ENCODE measurements at places on chromosomes 2 and 18.

DNA sequence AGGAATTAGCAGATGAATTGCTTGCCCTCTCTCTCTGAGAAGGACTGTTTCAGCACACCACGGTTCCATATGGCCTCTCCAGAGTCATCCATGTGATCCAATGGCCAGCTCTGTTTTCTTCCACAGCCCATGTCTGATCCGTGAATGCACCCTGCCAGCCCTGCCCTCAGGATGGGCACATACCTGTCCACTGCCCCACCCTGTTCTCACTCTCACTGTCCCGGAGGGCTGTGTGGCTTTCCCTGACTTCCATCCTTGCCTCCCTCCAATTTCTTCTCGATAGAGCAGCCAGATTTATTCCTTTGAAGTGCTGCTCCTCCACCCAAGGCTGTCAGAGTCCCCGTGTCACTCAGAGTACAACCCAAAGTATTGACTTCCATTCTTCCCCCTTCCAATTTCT, 343.1 kb downstream of the TGIF1 start:
- no peak for DNase-seq

GRCh38 chr2:188196343-188197008, 95.2 kb upstream of the GULP1 start:
- no peak for DNase-seq

DNA sequence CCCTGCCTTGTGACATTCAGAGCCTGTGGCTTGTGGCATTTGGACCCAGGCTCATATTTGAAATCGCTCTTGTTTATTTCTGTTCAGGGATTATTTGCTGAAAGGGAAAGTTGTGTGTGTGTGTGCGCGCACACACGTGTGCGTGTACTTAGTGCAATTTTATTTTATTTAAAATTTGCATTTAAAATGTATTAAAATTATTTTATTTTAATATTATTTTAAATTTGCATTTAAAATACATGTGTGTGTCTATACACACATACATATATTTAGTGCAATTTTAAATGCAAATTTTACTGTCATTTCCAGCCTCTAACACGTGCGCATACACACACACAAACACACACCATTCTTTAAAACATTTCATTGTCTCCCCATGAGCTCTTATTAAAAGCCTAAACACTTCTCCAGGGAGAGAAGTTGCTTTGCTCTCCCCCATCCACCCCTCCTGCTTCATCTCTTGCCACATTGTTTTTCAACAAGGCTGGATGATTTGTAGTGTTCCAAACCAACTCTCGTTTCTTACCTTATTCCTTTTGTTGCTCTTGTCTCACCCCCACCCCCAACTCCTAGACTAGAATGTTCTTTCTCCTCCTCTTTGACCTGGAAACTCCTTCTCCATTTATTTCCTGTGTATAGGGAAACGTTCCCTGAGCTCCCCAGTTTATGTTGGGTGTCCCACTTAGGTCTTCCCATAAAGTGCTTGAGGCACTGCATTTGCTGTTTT, 3.8 kb upstream of the CCDC68 start:
- DNase-seq: no peak

DNA sequence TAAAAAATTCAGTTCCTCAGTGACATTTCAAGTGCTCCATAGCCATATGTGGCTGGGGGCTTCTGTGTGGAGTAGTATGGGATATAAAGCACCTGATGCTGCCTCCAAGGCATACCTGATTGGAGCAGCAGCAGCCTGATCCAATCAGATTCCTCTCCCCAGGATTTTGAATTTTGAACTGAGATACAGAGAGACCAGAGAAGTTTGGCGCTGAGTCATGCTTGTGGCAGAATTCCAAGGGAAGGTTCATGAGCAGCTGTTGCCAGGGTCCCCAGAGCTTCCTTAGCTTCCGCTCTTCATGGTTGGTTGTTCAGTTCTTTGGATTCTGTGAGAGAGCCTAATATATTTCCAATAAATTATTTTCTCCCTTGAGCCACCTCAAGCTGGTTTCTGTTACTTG, 29.0 kb upstream of the CFAP36 start:
- no peak for DNase-seq

DNA sequence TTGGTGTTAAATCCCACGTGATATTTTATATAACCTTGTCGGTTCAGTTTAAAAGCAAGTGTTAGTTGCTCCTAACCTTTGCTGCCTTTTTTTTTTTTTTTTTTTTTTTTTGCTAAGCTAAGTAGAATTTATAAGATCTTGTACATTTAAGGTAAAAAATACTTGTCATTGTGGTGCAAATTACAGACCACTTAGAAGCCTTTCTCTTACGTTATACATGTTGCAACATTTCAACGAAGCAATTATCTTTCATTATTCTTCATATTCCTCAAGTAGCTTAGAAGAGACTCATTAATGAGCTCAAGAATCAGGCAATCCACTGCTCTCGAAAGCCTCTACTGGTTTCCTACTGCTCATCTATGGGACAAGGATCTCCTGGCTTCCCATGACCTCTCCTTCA, 14.9 kb upstream of the IL1RL2 start:
- no peak for DNase-seq

- no peak for DNase-seq
These were observed 365.0 kb upstream of the CDH2 start for GRCh38 chr18:28541934-28542333.

- no peak for DNase-seq
These were observed 65.9 kb upstream of the YWHAQ start for GRCh38 chr2:9696731-9697130.

DNA sequence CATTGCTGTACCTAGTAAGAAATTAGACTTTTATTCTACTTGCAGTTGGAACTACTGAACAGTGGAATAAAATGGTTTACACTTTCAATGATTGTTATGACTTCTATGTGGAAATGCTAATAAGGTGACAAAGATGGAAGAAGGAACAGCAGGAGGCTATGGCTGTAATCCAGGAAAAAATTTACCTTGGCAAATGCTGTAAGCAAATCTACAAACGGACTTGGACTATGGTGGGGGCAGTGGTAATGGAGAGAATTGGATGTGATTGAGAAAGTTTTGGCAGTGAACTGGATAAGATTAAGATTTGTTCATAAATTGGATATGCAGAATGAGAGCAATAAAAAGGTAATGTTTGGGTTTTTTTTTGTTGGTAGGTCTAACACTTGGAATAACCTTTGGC, 111.0 kb upstream of the ERBB4 start:
- no peak for DNase-seq
